Keratinocyte (primary cell): ENCODE measurements at places on chromosomes 4 and X.

DNA sequence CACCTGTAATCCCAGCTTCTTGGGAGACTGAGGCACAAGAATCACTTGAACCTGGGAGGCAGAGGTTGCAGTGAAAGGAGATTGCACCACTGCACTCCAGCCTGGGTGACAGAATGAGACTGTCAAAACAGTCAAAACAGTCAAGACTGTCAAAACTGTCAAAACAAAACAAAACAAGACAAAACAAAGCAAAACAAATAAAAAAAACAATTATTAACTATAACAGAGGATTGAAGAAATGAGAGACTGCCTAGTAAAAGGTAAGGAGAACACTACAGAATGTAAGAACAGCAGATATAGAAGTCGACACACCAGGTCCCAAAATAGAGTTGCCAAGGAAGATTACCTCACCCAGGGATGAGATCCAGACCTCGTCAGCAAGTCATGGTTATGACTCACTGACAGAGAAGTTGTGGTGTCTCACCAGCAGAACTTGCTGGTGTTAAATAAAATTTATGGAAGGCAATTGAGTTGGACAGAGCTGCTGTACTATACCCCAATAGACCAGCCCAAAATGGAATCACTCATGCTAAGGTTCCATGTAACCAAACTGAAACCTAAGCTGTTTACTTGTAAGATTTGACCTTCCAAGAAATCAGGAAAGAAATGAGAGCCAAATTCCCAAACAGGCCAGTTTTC is 32.1 kb upstream of the GK start:
- no peak overlapping the region for H3K27ac ChIP-seq
- no peaks in the 10 kb centered on the region for H3K36me3 ChIP-seq
- DNase-seq = no peak
- H3K27me3 ChIP-seq = no peaks in the 10 kb centered on the region
- H3K4me3 ChIP-seq = no peak overlapping the region

GRCh38 chr4:84967243-84967690 is 777 bp upstream of the WDFY3 start:
- H3K4me3 ChIP-seq = peak overlapping the region; percentile 93
- no peaks in the 10 kb centered on the region for H3K36me3 ChIP-seq
- H3K27me3 ChIP-seq = no peaks in the 10 kb centered on the region
- H3K27ac ChIP-seq = peak overlapping the region; percentile 77

DNA sequence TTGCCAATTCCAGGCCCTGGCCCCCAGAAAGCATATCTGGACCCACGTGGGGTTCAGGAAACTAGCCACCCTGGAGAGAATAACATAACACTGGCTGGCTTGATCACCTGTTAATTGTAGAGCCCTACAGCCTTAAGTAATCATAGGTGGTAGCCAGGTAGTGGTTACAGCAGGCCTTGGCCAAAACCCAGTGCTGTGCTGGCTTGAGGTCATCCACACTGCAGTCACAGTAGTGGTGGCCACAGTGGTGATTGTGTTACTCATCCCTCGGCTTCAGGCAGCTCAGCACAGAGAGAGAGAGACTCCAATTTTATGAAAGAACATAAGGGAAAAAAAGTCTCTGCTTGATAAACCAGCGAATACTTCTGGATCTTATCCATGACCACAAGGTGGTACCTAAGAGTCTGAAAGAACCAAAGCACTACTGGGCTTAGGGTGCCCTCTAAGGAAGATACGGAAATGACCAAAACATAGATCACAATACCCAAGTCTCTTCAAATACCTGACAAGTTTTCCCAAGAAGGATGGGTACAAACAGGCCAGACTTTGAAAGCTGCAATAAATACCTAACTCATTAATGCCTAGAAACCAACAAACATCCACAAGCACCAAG is 46.6 kb upstream of the CDX4 start:
- no peaks in the 10 kb centered on the region for H3K36me3 ChIP-seq
- peaks cover 13% of the 10 kb centered on the region for H3K27me3 ChIP-seq
- no peak for DNase-seq
- H3K4me3 ChIP-seq = no peak overlapping the region
- H3K27ac ChIP-seq = no peak overlapping the region

GRCh38 chr4:37816006-37816405 is 10.5 kb upstream of the PGM2 start:
- H3K4me3 ChIP-seq = no peak overlapping the region
- DNase-seq = no peak
- no peak overlapping the region for H3K27ac ChIP-seq
- H3K4me1 ChIP-seq = no peaks in the 10 kb centered on the region

DNA sequence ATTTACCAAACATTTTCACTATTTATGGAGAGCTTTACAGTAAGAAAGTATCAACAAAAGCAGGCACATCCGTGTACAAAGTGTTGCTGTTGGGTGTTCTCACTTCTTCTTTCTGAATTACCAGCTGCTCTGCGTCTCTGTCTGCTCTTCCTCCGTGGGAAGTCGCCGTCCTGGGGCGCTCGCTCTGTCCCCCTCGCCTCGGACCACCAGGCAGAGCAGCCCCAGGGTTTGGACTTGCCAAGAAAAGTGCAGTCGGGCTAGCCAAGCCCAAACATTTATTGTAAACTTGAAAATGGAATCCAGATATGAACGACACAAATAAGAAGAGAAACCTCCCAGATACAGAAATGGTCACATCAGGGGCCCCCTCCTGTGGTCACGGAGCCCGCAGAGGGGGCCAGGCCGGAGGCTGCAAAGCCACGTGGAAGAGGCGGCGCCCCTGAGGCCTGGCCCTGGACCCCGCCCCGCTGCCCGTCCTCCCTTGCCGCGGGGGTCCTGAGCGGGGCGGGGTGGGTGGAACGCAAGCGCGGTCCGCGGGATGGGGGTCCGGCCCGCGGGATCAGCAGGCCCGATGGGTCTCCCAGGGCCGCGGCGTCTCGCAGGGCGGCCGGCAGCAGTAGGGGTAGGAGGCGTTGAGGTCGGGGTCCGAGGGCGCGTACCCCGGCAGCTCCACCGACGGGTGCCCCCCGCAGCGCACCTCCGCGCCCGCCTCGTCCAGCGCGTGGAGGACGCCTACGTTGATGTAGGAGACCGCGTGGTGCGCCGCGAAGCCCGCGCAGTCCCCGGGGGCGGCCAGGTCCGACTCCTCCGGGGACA is 1.5 kb downstream of the TMEM271 start:
- H3K4me1 ChIP-seq = peaks cover 10% of the 10 kb centered on the region
- H3K27ac ChIP-seq = no peak overlapping the region
- H3K4me3 ChIP-seq = no peak overlapping the region
- peaks cover 76% of the 10 kb centered on the region for H3K27me3 ChIP-seq
- DNase-seq = no peak

DNA sequence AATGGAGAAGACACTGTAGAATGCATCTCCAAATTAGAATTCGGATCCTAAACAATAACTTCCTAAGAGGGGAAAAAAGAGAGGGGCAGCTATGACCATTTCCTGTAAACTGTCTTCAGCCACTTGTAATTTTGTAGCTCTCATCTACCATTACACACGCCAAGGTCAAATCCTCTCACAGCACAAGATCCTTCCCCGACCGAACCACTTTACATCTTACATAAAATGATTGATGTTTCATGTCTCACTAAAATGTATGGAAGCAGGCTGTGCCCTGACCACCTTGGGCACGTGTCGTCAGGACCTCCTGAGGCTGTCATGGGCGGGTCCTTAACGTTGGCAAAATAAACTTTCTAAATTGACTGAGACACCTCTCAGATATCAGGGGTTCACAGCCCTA is 24.1 kb upstream of the PBDC1 start:
- peaks cover 4% of the 10 kb centered on the region for H3K4me1 ChIP-seq
- H3K4me3 ChIP-seq = peak overlapping the region; percentile 1
- H3K27me3 ChIP-seq = no peaks in the 10 kb centered on the region
